ENCODE measurements at places on chromosomes 5 and 9.

DNA sequence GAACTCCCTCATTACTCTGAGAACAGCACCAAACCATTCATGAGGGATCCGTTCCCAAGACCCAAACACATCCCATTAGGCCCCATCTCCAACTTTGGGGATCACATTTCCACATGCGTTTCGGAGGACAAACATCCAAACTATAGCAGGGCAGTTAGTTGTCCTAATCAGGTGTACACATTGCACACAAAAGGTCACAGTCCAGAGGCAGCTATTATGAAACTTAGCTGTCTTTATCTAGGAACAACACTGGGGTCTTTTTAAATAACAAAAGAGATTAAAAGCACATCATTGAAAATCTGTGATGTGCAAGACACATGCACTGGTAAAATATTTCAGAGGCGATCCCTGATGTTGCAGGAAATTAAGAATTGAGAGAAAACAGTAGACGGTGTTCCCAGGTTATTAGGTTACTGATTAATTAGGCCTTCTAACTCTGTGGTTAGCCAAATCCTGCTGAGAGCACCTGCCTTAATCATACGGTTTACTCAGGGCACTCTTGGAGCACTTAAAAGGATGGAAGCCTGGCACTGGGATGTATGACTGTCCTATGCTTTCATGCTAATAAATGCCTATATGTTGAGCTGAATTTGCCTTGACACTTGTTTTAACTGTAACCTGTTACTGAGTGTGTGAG, 1574.5 kb upstream of the WWC1 start:
- DNase-seq = no peak

GRCh38 chr5:56440871-56441740, 208.0 kb upstream of the ANKRD55 start:
- no peak for DNase-seq

DNA sequence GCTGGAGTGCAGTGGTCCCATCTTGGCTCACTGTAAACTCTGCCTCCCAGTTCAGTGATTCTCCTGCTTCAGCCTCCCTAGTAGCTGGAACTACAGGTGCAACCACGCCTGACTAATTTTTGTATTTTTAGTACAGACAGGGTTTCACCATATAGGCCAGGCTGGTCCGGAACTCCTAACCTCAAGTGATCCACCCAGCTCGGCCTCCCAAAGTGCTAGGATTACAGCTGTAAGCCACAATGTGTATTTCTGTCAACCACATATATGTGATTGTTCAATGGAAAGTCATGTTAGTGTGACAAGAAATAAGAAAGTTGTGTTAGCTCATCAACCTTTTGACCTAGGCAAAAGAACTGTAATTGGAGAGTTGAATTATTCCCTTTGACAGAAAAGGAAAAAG, 677.1 kb upstream of the CHD1 start:
- no peak for DNase-seq

GRCh38 chr5:55324815-55325418, 17.1 kb downstream of the MTREX start:
- no peak for DNase-seq

GRCh38 chr9:87216036-87216435, 268.7 kb upstream of the GAS1 start:
- no peak for DNase-seq

DNA sequence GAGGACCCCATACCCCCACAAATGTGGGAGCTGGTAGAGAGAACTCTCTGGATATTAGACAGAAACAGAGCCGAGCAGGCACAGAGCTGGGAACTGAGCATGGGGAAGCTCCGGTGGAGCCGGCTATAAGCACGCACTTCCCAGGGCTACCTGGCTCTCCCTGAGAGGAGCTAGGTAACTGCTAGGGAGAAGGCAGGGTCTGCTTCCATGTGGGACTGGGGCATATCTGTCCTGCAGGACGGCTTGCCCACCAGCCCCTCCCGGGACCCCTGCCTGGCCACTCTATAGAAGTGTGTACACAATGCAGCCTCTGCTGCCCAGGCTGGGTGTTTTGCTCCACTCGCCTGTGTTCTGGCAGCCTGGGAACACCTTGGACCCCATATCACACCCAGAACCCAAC, 1537.0 kb upstream of the CDH9 start:
- no peak for DNase-seq

DNA sequence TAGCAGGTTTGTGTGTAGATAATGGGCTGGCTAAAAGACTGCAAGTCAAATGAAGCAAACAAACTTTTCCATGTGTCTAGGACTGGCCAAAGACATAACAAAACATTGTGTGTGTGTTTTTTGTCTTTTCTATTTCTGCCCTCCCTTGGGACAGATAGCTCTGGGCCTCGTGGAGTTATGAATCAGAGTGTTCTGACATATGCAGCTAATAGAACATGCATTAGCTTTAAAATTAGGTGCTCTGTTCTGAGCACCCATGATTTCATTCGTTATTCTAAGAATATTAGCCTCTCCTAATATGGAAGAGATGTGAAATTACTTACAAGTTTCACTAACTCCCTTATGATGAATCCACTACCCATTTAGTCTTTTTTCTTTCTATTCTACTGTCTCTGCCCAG, 367.3 kb upstream of the PAPPA start:
- no peak for DNase-seq

- no peak for DNase-seq
Measured at GRCh38 chr5:54415896-54416601, 39.5 kb upstream of the HSPB3 start.
